ENCODE measurements at places on chromosomes 16 and 17. TPM values are rescaled to one million over a fixed set of nuclear protein-coding genes. Genes with fewer than 3 reads are reported as not detected.

Gene SRSF2
- total RNA-seq = 404 TPM

Gene PTX4
- total RNA-seq = not detected

Gene HID1
- total RNA-seq = 7.3 TPM

Gene MBTD1
- 5.0 TPM for total RNA-seq

Gene WNT3
- 6.4 TPM for total RNA-seq

Gene KSR1
- total RNA-seq = 11.8 TPM

Data from A549 treated with DMSO at 1 μM for 4 hours (cell line).